ENCODE measurements at places on chromosomes 12 and 14.

GRCh38 chr12:22530-23201 lies 43.9 kb upstream of the IQSEC3 start:
- DNase-seq: no peak

- DNase-seq: no peak
Measured at GRCh38 chr14:65057695-65058094, 44.6 kb downstream of the MAX start.

DNA sequence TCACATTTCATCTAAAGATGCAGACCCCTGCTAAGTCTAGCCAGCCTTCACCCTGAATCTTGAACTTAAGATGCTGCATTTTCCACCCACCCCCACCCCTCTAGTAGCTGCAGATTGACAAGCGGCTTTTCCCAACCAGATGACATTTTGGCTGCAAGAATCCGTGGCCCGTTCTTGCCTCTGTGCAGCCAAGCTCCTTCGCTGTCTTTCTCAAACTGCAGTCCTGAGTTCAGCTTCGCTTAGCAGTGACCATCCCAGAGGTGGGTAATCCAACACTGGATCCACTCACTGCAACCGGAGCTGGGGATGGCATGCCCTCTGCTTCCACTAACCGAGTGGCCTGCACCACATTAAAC lies 765 bp upstream of the NFYB start:
- no peak for DNase-seq

DNA sequence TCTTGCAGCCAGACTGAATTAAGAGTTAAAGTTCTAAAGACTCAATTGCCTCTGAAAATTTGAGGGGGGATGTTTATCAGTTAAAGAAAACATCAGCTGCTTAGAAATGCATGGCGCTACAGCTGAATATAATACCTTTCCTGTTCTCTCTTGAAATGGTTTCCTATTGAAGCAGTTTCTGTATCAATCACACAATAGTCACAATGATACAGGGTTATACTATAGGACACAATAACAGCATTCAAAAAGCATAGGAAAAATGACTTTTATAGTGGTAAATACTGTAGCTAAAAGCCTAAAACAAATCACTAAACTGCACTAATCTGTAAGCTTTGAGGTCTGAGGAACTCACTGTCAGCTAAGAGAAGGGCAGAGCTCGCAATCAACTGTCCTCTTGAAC lies 15.2 kb downstream of the MDGA2 start:
- DNase-seq: no peak

DNA sequence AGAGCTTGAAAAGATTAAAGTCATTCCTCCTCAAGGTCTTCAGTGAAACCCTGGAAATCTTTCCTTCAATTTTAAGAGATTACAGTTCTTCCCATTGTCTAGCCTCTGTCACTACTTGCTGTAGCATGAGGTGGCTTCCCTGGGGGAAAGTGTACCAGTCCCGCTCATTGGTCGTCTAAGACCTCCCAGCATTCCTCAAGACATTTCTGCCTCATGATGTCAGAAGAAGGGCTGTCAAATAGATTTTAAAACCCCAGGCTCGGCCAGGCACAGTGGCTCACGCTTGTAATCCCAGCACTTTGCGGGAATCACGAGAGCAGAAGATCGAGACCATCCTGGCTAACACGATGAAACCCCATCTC lies 46.7 kb downstream of the SMUG1 start:
- DNase-seq: no peak

GRCh38 chr14:68851078-68851477 lies 58.2 kb upstream of the ZFP36L1 start:
- DNase-seq: no peak

DNA sequence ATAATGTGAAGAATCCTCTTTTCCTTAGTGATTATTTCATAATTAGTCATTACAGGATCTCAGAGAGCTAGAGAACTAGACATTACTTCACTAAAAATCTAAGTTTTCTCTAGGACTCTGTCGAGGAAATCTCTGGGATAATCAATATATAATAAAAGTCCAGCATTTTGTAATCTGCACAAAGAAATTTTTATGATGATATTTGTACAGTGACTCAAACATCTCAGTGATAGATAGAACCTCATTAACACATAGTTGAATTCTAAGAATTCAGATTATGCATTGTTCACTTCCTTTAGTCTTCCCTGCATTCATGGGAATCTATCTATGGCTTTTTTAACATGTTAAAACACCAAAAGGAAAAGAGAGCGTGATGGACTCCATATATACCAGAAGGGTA lies 11.0 kb downstream of the ITPR2 start:
- no peak for DNase-seq

GRCh38 chr12:73362666-73363065 lies 1090.5 kb downstream of the TRHDE start:
- DNase-seq: no peak

DNA sequence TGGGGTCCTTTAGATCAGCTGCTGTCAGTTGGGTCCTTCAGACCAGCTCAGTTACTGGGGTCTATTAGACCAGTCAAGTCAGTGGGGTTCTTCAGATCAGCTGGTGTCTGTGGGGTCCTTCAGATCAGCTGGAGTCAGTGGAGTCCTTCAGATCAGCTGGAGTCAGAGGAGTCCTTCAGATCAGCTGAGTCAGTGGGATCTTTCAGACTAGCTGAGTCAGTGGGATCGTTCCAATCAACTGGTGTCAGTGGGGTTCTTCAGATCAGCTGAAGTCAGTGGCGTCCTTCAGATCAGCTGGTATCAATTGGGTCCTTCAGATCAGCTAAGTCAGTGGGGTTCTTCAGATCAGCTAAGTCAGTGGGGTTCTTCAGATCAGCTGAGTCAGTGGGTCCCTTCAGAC lies 14.7 kb upstream of the LPCAT3 start:
- DNase-seq: no peak

- DNase-seq: no peak
Measured at GRCh38 chr14:49946320-49947141, 53.6 kb downstream of the ARF6 start.

- DNase-seq: no peak
Measured at GRCh38 chr12:101653503-101653902, 43.9 kb upstream of the CHPT1 start.

DNA sequence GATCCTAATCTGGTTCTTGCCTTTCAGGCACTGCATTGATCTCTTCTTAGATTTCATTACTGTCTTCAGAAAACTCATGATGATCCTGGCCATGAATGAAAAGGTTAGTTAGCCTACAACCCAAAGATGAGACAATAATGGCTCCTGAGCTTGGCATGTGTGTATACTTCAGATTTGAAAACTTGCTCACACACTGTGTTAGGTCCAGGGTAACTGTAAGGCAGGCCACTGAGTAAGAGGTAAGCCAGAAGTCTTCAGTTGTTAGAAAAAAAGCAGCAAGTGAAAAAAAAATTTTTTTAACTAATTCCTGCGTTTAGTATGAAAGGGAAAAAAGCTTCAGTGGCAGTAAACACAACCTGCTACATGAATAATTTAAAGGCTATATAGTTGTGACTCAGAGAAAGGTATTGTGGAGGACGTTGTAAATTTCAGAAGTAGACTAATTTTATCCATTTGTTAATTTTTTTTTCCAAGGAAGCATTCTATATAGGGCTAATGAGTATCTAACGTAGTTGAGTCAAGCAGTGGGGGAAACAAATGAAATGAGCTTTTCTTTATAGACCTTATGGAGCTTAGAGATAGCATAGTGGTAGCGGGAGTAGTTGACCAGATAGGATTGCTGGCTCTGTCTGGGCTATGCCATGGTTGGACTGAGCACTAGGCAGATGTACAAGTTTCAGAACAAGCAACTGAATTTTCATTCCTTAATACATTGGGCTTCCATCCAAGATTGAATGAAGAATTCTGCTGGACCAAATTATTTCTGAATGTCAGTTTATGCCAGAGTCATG lies 20.5 kb downstream of the TMBIM6 start:
- DNase-seq: no peak

GRCh38 chr12:69023840-69024239 lies 90.9 kb upstream of the CPM start:
- no peak for DNase-seq

DNA sequence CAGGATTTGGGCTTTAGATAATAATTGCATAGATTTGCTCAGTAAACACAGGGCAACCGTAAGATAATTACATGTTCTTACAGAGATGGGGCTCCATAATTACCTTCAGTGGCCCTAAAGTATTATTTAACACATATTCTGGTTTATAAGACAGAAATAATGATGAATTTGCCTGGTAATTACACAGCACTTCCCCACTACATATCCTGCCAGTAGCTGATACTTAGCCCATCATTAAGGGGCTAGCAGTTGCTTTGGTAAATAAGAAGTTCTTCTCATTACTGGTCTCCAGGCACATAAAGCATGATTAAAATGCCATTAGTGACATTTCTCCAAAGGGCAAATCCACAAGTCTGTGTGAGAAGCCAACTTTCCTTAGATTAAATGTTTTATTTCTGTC lies 158.7 kb downstream of the NUAK1 start:
- DNase-seq: no peak

- no peak for DNase-seq
Measured at GRCh38 chr14:95235351-95235750, 78.0 kb upstream of the DICER1 start.

GRCh38 chr14:71856199-71856919 lies 75.9 kb upstream of the RGS6 start:
- DNase-seq: no peak

- DNase-seq: no peak
Measured at GRCh38 chr14:21017528-21018245, 7.2 kb downstream of the NDRG2 start.

GRCh38 chr12:57066245-57066644 lies 12.3 kb downstream of the NEMP1 start:
- no peak for DNase-seq

GRCh38 chr14:39071096-39071495 lies 31.9 kb downstream of the SEC23A start:
- DNase-seq: no peak

- DNase-seq: peak; percentile 17
Measured at GRCh38 chr12:10140001-10140400, 10.0 kb upstream of the CLEC7A start.

DNA sequence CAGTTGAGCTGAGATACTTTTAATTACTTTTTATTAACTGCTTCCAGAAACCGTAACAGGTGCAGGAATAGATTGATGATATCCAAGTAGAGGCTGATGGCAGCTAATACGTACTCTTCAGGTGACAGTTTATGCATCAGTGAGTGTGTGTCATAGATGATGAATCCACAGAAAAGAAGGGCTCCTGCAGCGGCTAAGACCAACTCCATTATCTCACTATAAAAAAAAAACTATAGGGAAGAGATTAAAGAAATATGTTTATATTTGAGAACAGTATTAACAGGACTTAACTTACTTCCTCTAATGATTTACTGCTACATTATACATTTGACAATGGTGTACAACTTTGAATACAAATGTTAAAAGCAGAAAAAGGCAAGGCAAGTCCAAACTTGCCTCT lies 7.4 kb upstream of the LLPH start:
- DNase-seq: no peak

DNA sequence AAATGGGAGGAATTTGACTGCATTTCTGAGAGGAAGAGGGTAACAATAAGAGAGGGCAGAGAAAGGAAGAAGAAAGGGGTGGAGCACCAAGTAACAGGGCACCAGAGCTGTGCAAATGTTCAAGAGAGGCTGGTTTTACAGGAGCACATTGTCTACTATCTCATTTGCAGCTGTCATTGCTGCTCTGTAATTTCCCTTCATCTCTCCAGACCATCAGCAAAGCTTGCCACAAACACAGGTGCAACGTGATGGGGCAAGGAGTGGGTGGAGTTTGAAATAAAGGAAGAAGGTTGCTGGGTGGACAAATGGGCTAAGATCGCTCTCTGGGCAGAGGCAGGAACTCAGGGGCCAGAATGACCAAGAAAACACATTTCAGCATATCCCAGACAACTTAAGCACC lies 47.9 kb upstream of the PLEKHG6 start:
- DNase-seq: no peak

DNA sequence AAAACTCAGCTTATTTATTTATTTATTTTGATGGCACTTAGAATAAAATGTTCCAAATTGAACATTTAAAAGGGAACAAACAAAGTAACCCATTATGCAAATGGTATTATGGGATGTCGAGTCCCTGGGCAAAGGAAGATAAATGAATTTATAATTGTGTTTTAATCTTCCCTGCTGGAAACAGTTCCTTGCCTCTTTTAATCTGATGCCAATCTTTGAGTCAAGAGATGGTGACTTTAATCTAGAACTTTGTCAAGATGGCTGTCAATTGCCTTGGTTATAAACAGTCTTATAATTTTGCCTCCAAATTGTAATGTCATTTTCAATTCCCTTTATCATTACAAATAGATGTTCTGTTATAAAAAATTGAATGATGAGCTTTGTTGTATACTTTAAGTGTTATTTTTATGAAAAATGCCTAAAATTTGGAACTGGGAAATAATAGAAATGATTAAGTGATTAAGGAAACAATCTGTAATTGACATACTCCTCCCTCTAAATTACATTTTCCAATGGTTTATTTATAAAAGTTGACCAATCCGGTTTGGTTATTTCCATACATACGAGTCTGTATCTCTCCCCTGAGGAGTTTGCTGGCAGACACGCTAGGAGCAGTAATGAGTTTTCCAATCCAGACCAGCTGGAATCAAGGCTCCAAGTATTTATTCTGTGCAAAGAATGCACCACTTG lies 134.9 kb upstream of the FRMD6 start:
- no peak for DNase-seq

GRCh38 chr14:99539491-99539890 lies 58.3 kb downstream of the CCNK start:
- DNase-seq: no peak

DNA sequence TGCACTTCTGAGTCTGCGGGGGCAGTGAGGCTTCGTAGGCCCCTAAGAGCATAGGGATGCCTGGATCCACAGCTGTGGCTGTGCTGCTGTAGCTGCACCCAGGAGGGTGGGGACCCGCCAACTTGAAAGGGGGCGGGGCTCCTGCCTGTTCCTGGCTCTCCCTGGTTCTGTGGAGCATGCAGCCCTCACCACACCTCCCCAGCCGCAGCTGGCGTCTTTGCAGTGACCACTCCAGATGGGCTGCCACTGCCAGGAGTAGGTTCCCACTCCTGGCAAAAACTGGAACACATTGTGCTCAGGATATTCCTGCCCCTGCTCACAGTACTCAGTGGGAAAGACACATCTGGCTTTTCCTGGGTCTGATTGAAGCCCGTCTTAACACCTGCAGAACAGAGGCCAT lies 35.8 kb downstream of the TIMELESS start:
- DNase-seq: no peak

GRCh38 chr12:52521568-52522266 lies 1.5 kb upstream of the KRT5 start:
- no peak for DNase-seq

GRCh38 chr14:92540472-92541048 lies 27.0 kb downstream of the RIN3 start:
- no peak for DNase-seq

DNA sequence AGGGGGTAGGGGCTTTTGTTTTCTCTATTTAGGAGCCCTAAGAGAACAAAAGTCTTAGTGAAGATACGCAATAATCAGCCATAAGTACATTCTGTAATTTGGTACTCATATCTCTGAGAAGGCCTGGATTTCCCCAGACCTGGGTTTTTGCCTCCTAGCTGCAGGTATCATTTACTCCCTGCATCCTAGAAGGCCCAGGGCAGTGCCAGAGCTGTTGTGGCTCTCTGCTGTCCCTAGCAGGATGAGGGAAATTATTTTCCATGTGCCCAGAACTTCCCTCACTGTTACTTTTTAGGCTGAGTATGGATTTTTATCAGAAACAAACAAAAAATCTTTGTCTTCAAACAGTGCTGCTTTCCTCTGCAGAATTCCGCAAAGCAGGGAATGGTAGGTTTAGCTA lies 192.5 kb upstream of the SYT1 start:
- no peak for DNase-seq
